ENCODE measurements at places on chromosomes 4 and X. TPM values are rescaled to one million over a fixed set of nuclear protein-coding genes. Genes with fewer than 3 reads are reported as not detected.

Gene UCP1
- not detected for total RNA-seq

Gene NLGN4X
- 42.5 TPM for total RNA-seq

- no peaks in the 10 kb centered on the region for H3K4me1 ChIP-seq
- H3K27ac ChIP-seq = no peak overlapping the region
- no peaks in the 10 kb centered on the region for H3K27me3 ChIP-seq
- DNase-seq = no peak
- H3K4me3 ChIP-seq = no peak overlapping the region
- H3K36me3 ChIP-seq = no peaks in the 10 kb centered on the region
Measured at GRCh38 chr4:16113741-16114140, 29.9 kb upstream of the PROM1 start.

DNA sequence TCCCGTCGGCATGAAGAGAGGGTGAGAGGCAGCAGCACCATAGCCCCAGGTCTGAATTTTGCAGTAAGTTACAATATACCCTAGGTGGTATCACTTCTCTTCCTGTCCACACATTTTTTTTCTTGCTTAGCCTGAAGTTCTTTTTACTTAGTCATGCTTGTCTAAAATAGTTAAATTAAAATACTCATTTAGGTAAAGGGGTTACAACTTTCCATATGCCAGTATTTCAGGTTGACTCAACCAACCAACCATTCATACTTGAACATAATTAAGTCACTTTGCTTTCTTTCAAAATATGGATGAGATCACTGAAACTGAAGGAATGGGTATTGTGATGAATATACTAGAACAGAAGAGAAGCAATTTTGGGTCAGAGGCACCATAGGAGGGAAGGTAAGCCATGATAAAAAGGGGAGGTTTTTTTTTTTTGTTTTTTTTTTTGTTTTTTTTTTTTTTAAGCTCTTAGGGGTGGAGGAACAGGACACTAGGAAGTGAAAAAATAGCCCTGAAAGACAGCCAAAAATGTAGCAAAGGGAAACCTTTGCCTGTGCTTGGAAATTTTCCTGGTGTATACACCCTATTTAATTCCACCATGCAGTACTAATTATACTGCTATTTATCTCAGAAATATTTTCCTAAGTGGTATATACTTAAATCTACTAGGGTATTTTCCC, 41.8 kb downstream of the RPS6KA3 start:
- no peak overlapping the region for H3K27ac ChIP-seq
- H3K27me3 ChIP-seq = no peaks in the 10 kb centered on the region
- H3K4me1 ChIP-seq = no peaks in the 10 kb centered on the region
- H3K36me3 ChIP-seq = no peaks in the 10 kb centered on the region

GRCh38 chr4:163500586-163500985, 6.1 kb downstream of the TMA16 start:
- no peak overlapping the region for H3K4me3 ChIP-seq
- H3K27me3 ChIP-seq = no peaks in the 10 kb centered on the region
- H3K36me3 ChIP-seq = no peaks in the 10 kb centered on the region
- no peaks in the 10 kb centered on the region for H3K4me1 ChIP-seq

- no peak overlapping the region for H3K27ac ChIP-seq
- no peak overlapping the region for H3K4me3 ChIP-seq
- no peaks in the 10 kb centered on the region for H3K4me1 ChIP-seq
- no peaks in the 10 kb centered on the region for H3K27me3 ChIP-seq
- no peak for DNase-seq
Measured at GRCh38 chr4:113832803-113833202, 71.3 kb upstream of the CAMK2D start.

DNA sequence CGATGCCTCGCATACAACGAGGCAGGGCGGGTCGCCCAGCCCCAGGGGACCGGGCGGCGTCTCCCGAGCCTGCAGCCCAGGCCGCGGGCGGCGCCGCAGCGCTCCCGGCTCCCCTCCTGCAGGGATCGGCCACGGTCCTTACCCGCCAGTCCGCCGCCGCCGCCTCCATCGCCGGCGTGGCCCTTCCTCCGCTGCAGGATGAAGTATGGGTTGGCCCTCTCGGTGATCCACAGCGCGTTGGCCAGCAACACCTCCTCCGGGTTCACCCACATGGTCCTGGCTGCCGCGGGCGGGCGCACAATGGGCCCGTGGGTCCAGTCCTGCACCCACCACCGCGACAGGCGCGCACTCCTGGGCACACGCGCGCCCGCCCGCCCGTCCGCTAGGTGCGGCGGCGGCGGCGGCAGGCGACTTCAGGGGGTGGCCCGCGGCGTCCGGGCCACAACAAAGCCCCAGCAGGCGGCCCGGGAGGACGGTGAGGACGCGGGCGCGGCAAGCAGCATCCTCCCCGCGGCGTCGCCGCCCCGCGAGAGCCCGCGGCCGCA, 339 bp downstream of the TBC1D9 start:
- H3K4me3 ChIP-seq = peak overlapping the region; percentile 83
- H3K27me3 ChIP-seq = no peaks in the 10 kb centered on the region
